ENCODE measurements at places on chromosomes 5 and 9.

- peak overlapping the region; percentile 71 for H3K27ac ChIP-seq
- H3K36me3 ChIP-seq = no peaks in the 10 kb centered on the region
- H3K4me3 ChIP-seq = 0 out of 2 replicates have a peak overlapping the region, but pooled peaks have one; percentile 13
- no peaks in the 10 kb centered on the region for H3K27me3 ChIP-seq
- H3K4me1 ChIP-seq = peaks cover 37% of the 10 kb centered on the region
- DNase-seq = peak; percentile 28
These were observed 23.6 kb downstream of the STC2 start for GRCh38 chr5:173304591-173304988.

DNA sequence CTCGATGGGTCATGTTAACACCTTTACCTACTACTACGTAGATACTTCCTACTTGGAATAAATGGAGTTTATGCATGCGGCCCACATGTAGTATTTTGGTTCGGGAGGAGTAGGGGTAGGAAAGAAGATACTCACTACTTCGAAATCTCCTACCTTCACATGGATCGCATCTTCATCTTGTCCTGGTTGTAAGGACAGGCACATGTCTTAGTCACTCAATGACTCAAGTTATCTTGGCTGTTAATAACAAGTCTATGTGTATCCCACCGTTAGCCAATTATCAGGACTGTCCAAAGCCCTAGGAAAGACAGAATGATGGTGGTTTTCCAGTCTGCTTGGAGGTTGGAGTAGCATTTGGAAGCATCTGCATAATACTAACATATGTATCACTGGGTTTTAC, 24.1 kb downstream of the CMYA5 start:
- no peak overlapping the region for H3K4me3 ChIP-seq
- no peaks in the 10 kb centered on the region for H3K36me3 ChIP-seq
- no peak for DNase-seq
- no peak overlapping the region for H3K27ac ChIP-seq

DNA sequence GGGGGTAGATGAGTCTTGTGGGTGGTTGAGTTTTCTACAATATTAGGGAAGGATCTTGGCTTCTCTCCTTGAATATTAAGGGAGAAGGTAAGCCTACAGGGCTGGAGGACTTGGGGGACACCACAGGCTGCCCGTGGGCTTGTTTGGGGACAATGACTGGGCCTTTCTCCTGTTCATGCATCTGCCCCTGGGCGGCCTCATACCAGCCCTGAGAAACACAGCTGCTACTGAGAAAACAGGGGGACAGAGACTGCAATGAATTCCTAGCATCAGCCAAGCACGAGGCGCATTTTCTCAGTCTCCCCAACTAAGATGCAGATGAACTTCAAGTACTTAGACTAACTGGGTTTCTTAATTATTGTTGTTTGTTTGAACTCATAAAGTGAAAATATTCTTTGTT, 24.6 kb downstream of the C5orf58 start:
- H3K27me3 ChIP-seq = peaks cover 46% of the 10 kb centered on the region
- no peak overlapping the region for H3K27ac ChIP-seq
- H3K36me3 ChIP-seq = no peaks in the 10 kb centered on the region
- no peak overlapping the region for H3K4me3 ChIP-seq
- no peak for DNase-seq
- peaks cover 6% of the 10 kb centered on the region for H3K4me1 ChIP-seq

GRCh38 chr5:164818445-164818844, 1313.0 kb downstream of the MAT2B start:
- H3K27me3 ChIP-seq = no peaks in the 10 kb centered on the region
- no peak for DNase-seq
- no peak overlapping the region for H3K4me3 ChIP-seq
- H3K4me1 ChIP-seq = no peaks in the 10 kb centered on the region

DNA sequence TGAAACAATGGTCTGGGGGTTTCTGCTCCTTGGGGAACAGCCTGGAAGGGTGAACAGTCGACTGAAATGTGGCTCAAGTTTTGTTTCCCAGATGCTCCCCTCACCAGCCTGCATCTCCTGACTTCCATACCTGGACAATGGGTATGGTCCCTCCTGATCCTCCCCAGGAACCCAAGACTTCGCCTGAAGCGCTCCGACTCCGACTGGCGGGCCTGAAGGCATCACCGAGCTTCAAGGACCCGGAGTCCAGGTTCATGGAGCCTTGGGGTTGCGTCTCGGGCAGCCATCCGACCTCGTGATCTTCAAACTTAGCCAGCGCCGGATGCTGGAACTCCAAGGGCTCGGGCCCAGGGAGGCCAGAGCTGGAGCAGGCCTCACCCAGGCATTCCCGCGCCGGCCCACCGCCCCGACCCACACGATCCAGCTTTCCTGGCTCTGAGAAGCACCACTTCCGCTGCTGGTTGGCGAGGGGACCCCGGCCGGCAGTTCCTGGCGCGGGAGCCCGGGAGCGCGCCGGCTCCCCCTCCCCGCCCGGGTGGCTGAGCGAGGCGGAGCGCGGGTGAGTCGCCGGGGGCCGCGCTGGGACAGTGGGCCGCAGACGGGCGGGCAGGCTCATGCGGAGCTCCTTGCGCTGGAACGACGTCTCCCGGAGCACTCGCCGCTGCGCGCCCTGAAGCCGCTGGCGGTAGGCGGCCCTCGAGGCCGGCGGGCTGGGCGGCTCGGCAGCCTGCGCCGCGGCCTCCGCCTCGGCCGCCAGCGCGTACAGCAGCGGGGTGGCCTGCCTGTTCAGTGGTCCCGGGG, 5.2 kb downstream of the SHROOM1 start:
- DNase-seq = no peak
- H3K4me3 ChIP-seq = no peak overlapping the region
- H3K27ac ChIP-seq = no peak overlapping the region
- H3K36me3 ChIP-seq = no peaks in the 10 kb centered on the region
- H3K27me3 ChIP-seq = no peaks in the 10 kb centered on the region
- H3K4me1 ChIP-seq = peaks cover 5% of the 10 kb centered on the region

All from PC-3 (cell line).